ENCODE measurements at places on chromosomes 6 and 20.

DNA sequence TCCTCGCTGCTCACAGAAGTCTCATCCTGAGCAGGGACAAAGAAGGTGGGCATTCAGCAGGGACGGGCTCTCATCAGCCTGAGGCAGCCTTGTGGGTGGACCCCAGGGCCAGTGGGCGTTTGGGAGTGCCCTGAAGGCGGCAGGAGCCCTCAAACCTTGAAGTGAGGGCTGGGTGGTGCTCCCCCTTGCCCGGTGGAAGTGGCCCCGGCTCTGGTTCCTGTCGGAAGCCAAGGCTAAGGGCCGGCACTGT, 110.5 kb downstream of the NOL4L start:
- no peak for DNase-seq

- DNase-seq = no peak
Measured at GRCh38 chr6:79872986-79873385, 74.4 kb downstream of the ELOVL4 start.

GRCh38 chr6:118645395-118645794, 6.0 kb downstream of the CEP85L start:
- no peak for DNase-seq

- DNase-seq = peak; percentile 30
Measured at GRCh38 chr6:25359191-25359861, 80.2 kb downstream of the CARMIL1 start.

DNA sequence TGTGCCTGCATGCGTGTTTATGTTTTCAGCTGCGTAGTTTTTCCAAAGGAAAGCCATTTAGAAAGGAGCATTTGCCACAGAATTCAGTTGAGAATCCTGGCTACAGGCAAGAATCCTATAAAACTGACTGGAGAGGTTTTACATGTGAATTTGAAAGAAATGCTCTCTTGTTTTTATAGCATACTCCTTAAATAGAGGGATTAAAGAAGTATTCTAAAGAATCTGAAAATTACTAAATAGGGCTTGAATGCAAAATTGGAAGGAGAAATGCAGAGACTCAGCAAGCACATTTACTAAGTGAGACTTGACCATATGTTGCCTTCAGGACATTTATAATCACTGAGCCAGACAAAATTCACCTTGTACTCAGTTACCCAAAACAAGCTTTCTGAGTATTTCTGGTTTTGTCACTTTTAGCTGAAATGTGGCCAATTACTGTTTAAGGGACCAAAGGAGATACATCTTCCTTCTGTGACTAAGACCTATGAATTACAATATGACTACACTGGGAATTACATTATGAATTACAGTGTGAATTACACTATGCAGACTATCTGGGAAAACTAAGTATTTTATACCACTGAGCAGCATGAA, 107.4 kb upstream of the ASCC3 start:
- DNase-seq = no peak
